Activated CD4-positive, alpha-beta T cell treated with anti-CD3 and anti-CD28 coated beads, Interleukin-2, Interleukin-4, amounts not matched to agents 100 ng/mL and 50 ng/mL, durations not matched to agents 16 hours and 8 hours (primary cell): ENCODE measurements at places on chromosomes 16 and 17.

GRCh38 chr17:69810326-69810965 lies 264.6 kb upstream of the KCNJ16 start:
- no peak for DNase-seq

DNA sequence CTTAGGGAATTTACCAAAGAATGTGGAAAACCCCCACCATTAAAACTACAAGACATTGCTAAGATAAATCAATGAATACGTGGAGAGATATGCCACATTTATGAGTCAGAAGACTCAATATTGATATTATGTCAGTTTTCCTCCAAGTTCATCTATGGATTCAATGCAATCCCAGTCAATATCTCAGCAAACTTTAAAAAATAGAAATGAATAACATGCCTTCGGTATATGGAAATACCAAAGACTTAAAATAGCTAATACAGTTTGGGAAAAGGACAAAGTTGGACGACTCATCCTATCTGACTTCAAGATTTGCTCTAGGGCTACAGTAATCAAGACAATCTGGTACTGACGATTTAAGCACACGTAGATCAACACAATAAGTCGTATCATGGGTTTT lies 31.2 kb downstream of the PIK3R5 start:
- no peak for DNase-seq

GRCh38 chr16:50856991-50857390 lies 115.1 kb downstream of the CYLD start:
- DNase-seq: no peak

- no peak for DNase-seq
Measured at GRCh38 chr16:29806099-29806579, at the start of gene MAZ. TSS of gene MAZ (plus strand) at chr16:29806529. CDS start at chr16:29806702, 173 bp downstream.

DNA sequence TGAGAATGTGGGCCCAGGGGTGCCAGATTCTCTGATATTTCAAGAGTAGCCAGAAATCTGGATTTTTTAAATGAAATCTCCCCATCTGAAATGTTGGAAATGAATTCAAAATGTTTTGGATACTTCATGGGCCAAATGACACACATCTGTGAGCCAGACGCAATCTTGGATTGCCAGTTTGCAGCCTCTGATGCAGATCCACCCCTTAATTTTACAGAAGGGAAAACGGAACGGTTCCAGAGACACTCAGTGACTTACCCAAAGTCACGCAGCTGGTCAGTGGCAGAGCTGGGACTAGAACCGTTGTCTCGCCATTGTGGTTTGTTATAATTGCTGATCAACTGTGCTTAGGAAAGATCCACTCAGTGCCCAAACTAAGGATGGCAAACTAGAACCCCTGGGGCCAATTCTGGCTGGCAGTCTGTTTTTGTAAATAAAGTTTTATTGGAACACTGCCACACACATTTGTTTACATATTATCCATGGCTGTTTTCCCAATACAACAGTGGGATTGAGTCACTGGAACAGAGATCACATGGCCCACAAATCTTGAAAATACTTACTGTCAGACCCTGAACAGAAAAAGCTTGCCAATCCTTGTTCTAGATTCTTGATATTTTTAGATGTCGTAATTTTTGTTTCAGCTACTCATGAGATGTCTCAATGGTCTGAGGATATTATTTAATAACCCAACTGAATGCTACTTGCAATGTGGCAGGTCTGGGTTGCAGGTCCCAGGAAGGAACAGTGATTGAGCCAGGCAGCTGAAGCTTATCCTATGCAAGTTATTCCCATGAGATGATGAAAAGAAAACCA lies 143.8 kb downstream of the AXIN2 start:
- DNase-seq: no peak

DNA sequence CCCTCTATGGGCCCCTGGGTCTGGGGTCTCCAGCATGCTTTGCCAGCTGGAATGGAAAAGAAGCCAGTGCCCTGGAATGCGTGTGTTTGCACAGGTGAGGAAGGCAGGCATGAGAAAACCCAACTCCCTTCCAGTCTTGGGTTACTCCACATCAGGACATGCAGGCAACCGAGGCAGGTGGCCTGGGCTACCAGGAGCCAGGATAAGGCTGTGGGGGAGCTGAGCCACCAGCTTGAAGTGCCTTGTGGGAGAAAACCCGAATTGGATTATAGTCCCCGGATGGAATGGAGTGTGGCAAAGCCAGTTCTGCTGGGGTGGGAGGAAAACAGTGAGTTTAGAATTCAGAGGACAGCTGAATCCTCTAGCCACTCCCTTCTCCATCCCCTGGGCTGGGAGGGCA lies 7.2 kb downstream of the SRCIN1 start:
- peak; percentile 22 for DNase-seq

DNA sequence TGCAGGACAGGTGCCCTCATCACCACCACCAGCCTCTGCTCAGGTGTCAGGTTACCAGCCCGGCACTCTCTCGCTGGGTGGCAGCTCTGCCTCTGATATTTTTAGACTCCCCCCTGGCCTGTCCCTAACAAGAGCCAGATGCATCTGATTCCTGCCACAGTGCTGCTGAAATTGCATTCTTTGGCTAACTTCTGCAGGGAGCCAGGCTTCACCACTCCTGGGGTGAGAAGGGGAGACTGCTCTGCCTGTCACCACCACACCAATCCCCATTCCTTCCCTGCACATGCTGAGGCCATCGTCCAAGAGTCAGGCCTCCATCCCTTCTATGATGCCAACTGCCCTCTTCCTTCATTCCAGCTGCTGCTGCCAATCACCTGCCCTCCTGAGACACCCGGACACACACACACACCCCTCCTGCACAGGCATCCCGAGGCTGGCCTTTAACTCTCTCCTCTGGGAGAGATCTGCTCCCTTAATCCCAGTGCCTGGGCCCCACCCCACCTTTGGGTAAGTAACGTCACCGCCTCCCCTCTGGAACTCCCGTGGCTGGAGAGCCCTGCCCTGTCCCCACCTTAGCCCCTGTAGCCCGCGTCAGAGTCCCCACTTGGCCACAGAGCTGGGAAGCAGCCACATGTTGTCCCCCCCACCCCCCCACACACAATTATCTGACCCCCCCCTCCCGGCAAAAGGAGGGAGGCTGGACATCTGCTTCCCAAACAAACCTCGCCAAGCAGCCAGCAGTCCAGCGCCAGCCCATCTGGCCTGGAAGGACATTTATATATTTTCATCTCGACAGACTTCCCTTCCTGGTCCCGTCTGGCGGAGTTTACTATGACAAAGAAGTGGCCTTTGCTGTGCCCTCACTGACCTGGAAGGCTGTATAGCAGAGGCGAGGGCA lies 2.8 kb downstream of the EMP2 start:
- DNase-seq: no peak

DNA sequence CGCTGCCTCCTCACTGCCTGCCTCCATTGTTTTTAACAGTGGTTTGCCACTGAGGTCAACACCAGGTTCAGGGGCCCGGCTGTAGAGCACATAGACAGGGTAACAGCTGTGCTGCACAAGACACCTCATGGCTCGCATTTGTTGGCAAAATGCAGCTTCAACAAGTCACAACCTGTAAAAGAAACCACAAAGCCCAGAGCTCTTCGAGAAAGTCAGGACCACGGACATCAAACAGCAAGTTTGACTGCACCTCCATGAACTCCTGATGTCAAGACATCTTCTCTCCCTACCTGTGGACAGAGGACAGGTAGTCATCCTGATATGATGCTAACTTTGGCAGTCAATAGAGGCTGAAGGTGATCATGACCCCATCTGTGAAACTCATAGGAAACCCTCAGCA lies 142.4 kb upstream of the SOX9 start:
- no peak for DNase-seq

- DNase-seq: no peak
Measured at GRCh38 chr17:1422885-1423284, 22.9 kb upstream of the YWHAE start.

DNA sequence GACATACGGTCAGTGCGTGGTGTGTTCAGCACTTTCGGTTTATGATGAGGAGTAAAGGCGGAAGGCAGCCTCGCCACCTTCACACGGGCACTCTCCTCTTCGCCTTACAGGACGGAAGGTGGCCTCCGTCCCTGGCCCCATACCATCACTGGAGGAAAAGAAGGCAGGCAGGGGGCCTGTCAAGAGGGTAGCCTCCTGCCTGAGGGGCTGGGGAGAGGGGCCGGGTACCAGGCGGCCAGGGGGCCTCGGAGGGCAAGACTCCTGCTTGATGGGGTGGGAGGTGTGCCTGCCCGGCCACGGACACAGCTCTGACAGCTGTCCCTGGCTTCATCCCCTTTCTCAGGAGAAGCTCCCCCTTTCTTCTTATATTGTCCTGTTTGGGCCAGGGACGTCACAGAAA lies 15.6 kb upstream of the SLC38A8 start:
- no peak for DNase-seq

DNA sequence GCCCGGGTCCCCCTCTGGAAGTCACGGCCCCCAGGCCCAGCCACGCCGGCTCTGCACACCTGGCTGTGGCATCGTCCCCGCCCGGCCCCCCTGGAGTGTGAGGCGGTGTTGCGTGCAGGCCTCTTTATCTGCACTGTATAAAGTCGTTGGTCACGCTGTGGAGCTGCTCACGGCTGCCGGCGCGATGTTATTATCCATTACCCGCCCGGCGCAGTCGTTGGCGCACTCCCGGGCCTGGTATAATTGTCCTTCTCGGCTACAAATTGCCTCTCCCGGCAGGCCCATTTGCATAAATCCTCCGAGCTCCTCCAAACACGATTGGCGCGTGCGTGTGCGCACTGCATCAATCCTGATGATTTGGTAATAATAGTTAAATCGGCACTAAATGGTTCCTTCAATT lies 57.8 kb downstream of the BAHCC1 start:
- no peak for DNase-seq

GRCh38 chr16:56373003-56373402 lies 52.3 kb downstream of the AMFR start:
- DNase-seq: no peak

DNA sequence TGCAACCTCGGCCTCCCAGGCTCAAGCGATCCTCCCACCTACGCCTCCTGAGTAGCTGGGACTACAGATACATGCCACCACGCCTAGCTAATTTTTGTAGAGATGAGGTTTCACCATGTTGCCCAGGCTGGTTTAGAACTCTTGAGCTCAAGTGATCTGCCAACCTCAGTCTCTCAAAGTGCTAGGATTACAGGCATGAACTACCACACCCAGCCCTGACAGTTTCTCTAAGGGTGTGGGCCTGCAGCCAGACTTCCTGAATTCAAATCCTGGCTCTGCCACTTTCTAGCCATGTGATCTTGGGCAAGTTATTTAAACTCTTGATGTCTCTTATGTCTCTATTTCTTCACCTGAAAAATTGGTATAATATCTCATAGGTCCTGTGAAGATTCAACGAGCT lies 5.6 kb downstream of the CUEDC1 start:
- DNase-seq: no peak

GRCh38 chr16:81739503-81739902 lies 39.6 kb upstream of the PLCG2 start:
- no peak for DNase-seq

GRCh38 chr16:54242199-54242598 lies 44.4 kb downstream of the IRX3 start:
- no peak for DNase-seq

GRCh38 chr17:70184207-70184606 lies 14.9 kb downstream of the KCNJ2 start:
- DNase-seq: no peak

GRCh38 chr16:57185446-57185944 lies 344 bp downstream of the PSME3IP1 start:
- peak; percentile 28 for DNase-seq

DNA sequence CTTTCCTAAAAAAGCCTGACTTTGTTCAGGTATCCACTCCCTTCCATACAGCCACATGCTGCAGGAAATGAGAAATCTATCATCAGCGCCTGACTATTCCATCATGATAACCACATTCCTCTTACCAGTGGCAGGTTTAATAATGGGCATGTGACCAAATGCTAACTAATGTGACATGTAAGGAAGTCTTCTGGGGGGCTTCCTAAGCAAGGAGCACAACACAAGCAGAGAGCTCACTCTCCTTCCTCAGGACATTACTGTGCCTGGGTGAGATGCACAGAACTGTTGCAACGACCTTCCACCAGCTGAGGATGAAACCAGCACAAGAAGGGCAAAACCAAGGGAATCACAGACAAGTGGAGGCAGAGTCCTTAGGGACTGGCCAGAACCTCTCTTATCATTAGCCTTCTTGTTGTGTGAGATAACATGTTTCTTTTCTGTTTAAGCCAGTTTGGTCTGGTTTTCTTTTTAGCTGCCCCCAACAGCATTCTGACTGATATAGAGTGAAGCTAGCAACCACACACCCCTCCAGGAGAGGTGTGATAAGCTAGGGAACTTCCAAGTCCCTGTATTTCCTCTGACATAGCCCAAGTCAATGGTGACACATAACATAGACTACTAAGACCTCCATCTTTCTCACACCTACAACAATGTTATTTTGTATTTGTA lies 16.9 kb downstream of the MYO1D start:
- DNase-seq: no peak

DNA sequence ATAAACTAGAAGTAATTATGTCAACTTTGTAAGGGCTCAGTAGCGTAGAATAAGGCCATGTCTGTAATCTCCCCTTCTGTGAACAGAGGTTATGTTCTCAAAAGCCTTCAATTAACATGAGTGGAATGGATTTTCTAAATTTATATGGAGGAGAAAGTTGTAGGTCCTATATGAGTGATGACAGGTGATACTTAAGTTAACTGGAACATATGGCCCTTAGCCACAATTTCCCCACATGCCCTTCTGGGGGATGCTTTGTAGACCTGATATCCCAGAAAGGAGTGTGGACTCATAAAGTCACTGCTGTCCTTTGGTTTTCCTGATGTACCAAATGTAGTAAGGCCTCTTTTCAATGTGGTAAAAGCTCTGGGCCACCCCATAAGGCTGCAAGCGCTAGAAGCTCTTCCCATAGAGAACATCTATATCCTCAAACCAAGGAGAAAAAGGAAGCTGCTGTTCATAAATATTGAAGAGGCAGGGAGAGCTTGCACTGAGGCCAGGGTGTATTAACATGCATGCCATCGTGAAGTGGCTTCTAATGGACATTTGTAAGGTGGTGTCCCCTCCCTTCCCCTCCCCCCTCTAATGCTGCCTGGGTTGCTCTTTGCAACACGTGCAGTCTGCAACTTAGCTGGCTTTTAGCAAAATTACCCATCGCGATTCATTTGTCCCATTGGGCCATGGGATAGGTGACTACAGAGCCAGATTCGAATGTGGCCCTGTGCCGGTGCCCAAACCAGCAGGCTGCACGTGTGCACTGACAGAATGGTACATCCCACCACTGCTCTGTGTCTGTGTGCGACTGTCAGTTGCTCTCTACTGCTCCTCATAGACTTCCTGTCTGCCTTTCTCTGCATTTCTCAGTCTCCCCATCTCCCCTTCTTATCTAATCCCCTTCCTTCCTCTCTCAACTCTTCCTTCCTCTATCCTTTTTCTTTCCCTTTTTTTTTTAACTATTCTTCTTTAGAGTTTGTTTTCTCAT lies 269.0 kb downstream of the WWOX start:
- no peak for DNase-seq

- DNase-seq: peak; percentile 92
Measured at GRCh38 chr17:65173284-65173793, 36.2 kb downstream of the RGS9 start.

DNA sequence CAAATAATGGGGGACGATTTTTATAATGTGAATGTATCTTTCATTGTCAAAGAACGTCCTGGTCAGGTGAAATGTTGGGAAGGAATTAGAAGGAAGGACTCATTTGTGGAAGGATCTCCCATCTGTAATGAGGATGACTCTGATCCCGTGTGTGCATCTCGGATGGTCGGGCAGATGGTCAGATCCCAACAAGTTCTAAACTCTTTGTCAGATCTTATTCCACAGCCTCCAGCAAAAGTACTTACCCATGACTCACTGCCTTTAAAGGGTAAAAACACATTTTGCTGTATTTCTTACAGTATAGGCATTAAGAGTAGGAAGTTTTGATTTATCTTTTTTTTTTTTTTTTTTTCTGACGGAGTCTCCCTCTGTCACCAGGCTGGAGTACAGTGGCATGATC lies 539 bp upstream of the KRTAP4-8 start:
- no peak for DNase-seq
